ENCODE measurements at places on chromosomes 4 and X.
A peak's percentile ranks its signal among the peaks of the same experiment; 100 is the strongest.

- DNase-seq = no peak
Observed at GRCh38 chr4:26741491-26741871, 119.2 kb upstream of the STIM2 start.

- peak; percentile 9 for DNase-seq
Observed at GRCh38 chr4:127352220-127353113, 280.3 kb upstream of the INTU start.

GRCh38 chr4:159210975-159211374 lies 108.1 kb downstream of the RAPGEF2 start:
- no peak for DNase-seq

DNA sequence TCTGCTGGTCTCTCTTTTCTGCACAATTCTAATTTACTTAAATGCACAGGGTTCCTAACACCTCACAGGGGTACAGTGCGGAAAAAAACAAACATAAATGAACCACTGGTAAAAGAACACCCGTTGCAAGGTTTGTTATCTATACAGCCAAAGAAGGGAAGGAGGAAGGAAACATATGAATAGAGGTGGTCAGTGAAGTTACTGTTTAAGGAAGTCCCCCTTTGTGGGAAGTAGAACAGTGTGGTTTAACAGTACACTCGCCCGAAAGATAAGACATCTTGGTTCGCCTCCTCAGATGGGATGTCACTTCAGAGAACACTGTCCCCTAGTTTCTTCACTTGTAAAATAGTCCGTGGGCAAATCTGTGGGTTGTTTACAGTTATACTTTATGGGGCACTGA lies 57.5 kb downstream of the TEC start:
- DNase-seq = peak; percentile 94

DNA sequence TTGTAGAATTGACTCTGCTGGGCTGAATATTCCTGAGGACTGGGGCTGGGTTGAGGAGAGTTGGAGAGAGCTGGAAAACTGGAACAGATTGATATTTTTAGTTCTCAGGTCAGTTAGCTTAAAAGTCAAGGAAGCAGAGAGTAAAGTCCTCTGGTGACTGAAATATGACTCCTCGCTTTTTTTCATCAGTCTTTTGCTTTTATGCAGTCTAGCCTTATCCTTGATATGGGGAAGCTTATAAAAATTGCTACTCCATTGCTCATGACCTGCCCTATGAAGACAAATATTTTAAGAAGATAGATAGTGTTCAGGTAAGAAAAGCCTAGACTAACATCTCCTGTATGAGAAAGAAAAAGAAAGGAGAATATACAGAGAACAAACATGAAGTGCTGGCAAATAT lies 152.7 kb downstream of the C4orf33 start:
- DNase-seq = no peak

DNA sequence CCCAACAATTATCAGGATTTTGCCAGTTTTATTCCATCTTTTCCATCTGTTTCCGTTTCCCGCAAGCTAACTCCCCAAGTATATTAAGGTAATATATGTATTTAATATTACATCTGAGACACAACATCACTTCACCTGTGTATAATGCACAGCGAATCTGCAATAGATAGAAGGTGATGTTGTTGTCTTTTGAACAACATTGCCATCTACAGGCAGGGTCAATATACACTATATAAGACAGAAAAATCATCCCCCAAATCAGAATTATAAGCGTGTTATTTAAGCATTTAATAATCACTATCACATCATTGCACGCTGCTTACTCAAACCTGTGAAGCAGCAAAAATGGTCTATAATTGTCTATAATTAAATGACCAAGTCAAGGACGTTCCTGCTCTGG lies 1115.5 kb downstream of the NLGN4X start:
- DNase-seq = peak; percentile 60

DNA sequence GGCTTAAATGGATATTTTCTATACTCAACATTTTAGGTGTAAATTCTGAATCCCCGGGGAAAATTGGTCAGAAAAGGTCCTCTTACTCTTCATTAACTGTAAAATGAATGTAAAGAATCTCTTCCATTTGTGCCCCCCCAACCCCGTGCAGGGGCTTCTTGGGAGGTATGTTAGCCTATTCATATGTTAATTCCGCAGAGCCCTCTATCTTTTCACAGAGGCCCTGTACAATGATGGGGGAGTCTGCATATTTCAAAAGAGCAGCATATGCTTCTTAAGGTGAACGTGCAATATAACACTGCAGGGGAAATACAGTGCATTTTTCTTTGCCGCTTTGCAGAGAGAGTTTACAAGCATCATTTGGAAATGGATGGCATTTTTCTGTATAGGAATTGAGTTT lies 88.5 kb upstream of the CXorf66 start:
- DNase-seq = no peak

DNA sequence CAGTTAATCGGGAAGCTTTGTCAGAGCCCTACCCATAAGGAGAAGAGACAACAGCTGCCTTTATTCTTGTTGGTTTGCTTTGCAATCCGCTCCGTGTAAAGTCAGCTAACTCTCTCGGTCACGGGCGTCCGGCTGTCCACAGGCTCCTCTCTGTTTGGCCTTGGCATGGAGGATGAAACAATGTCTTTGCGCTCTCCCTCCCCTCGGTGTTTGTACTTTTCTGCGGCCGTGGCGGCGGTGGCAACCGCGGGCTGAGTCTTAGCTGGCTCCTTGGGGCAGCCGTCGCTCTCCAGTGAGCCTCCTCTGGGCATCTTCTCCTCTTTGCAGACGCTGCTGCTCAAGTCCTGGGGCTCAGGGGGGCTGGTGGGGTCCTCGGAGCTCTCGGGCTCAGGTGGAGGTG lies 10.6 kb upstream of the IRAK1 start:
- no peak for DNase-seq

- DNase-seq = peak; percentile 2
Observed at GRCh38 chrX:2533424-2533823, 32.6 kb upstream of the DHRSX start.

- peak; percentile 17 for DNase-seq
Observed at GRCh38 chr4:112141366-112142138, 3.7 kb upstream of the FAM241A start.

- DNase-seq = no peak
Observed at GRCh38 chr4:15809466-15809865, 31.3 kb downstream of the CD38 start.

DNA sequence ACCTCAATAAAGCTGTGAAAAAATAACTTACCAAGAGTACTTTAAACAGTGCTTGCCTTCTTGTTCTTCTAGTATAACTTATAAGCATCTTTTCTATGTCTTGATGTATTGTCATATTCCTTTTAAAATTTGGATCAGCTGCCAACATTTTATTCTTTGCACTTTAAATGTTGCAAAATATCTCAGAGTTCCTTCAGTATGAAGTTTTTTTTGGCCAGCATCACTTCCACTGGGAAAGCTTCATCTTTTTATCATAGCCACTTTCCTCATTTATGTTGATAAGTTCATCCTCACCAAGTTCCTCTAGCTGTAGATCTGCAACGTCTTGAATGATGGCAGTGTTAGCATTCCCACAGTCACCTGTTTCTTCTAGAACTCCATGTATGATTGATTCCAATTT lies 24.2 kb downstream of the CXorf58 start:
- no peak for DNase-seq

GRCh38 chrX:6363188-6363587 lies 134.5 kb upstream of the NLGN4X start:
- DNase-seq = peak; percentile 2

DNA sequence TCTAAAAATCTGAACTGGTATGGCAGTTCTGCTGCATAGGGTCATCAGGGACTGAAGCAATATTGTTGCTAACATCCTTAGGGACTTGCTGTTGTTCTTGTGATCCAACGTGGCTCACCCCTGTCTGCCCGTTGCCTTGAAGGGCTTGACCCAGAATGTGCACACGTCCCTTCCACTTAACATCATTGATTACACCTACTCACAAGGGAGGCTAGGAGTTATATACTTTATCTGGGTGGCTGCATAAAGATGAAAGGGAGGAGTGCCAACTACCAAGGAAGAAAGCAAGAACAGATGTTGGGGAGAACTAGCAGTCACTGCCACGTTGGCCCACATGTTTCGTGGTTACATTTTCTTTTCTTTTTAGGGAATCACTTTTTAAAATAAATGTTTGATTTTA lies 34.0 kb downstream of the SLC9A6 start:
- DNase-seq = no peak

- no peak for DNase-seq
Observed at GRCh38 chr4:77449171-77449570, 156.4 kb upstream of the CXCL13 start.

GRCh38 chr4:55124322-55125076 lies 896 bp downstream of the KDR start:
- no peak for DNase-seq

DNA sequence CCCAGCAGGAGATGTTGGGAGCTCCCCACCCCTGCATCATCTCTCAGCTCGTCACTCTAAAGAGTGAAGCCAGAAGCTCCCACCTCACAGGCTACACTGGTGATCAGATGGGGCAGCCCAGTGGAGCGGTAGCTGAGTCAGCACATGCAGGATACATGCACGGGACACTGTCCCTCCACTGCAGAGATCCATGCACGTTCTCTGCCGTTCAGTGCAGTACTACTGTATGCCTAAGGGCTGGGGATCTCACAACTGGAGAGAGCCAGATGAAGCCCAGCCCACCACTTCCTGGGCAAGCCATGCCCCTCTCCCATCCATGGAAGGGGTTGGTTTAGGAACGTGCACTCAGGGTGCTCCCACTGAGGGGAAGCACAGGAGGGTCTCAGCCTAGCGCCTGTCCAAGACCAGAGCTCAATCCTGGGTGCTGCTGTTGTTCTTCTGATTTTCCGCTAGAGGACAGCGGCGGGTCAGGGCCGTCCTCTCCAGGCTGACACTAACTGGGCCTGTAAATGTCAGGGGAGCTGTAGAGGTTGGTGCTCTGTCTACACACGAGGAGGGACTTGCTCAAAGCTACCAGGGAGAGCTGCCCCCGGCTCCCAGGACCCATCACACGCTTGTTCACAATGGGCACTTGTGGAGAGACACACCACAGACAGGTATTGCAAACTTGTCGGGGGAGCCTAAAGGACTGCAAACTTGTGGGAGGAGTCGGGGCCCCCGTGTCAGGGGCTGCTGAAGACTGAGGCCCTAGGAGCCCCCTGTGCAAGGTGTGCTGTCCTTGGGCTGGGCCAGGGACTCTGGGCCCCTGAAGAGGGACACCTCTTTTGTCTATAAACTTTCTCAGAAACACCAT lies 18.2 kb upstream of the ABLIM2 start:
- peak; percentile 49 for DNase-seq

DNA sequence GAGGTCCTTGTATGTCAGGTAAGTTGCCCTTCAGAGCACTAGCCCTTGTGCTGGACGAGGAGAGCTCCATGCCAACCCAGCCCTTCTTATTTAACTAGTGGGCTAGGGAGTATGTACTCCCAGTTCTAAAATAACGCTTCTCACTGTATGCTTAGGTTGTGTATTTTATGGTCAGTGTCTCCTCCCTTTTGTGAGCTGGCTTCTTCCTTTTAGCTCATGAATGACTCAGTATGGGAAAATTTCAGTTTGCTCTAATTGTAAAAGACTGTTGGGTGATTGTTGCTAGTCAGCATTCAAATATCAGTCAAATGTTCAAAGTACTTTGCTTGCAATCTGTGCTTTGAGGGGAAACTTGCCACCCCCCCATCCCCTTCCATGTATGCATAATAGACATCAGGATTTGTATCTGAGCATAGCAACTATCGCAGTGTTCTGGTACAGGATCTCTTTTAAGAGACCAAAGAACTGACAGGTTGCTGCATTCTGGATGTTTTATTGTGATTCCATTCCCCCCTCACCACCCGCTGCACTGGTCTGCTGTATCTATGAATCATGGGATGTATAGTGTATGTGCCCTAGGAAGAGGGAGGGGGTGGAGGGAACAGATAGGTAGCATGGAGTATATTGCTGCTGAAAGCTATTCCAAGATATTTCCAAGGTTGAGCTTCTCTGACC lies 34.7 kb downstream of the DLG3 start:
- DNase-seq = no peak

- no peak for DNase-seq
Observed at GRCh38 chr4:84916227-84916626, 50.3 kb downstream of the WDFY3 start.

DNA sequence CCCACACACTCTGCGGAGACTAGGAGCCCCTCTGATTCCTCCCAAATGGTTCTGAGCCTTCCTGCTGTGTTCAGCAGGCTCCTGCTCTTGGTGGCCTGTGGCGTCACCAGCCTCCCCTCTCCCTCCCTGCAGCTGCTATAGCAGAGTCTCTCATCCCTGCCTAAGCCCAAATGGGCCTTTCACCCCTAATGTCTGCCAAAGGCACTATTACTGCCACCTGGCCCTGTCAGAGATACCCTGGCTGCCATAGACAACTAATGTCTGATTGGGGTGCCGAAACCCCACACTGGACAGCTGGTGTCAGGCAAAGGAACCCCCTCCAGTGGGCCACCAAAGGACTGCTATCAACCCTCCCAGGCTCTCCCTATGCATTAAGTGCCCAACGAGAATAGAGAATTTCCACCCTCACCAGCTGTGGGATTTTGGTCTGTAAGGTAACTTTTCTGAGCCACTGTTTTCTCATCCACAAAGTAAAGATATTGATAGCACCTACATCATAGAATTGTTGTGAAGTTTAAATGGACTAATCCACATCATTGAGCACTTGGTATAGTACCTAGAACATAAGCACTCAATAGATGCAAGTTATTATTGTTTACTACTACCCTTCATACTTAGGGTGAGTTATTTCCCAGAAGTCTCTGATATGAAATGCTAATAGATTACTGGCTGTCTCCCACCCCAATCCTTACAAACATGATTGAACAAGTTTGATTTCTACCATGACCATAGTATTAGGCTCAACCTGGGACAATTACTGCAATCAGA lies 421.3 kb downstream of the MID1IP1 start:
- DNase-seq = no peak

- no peak for DNase-seq
Observed at GRCh38 chrX:65406532-65406931, 128.1 kb downstream of the LAS1L start.

- no peak for DNase-seq
Observed at GRCh38 chr4:189822326-189822725, 118.3 kb upstream of the FRG1 start.

DNA sequence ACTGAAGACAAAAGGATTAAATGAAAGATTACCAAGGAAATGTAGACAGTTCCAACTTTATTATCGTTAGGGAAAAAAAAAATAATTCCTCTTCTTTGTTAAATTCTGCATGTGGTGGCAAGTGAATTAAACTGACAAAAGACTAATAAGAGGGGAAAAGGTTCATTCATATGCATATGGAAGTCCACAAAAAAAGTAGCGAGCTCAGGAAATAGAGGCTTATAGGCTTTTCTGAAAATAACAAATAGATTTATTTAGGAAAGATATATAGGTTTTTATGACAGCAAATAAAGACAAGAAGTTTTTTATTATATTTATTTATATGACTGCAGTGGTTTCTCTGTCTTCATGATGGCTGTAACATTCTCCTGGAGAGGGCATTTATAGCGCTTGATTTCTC lies 246.0 kb downstream of the NAF1 start:
- no peak for DNase-seq

GRCh38 chrX:9534686-9535085 lies 69.8 kb downstream of the TBL1X start:
- DNase-seq = no peak

DNA sequence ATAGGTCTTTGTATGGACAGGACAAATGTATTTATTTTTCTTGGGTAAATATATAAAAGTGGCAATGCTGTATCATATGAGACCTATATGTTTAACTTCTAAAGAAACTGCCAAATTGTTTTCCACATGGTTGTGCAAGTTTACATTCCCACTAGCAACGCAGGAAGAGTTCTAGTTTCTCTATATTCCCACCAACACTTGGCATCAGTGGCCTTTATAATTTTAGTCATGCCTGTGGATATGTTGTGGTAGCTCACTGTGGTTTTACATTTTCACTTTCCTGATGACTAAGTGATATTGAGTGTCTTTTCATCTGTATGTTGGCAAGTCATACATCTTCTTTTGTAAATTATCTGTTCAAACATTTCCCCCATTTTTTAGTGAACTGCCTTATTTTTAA lies 126.0 kb downstream of the EMCN start:
- peak; percentile 57 for DNase-seq

Measured in OCI-M1 (cell line).